CD8-positive, alpha-beta memory T cell (primary cell): ENCODE measurements at places on chromosomes 2 and 18.

DNA sequence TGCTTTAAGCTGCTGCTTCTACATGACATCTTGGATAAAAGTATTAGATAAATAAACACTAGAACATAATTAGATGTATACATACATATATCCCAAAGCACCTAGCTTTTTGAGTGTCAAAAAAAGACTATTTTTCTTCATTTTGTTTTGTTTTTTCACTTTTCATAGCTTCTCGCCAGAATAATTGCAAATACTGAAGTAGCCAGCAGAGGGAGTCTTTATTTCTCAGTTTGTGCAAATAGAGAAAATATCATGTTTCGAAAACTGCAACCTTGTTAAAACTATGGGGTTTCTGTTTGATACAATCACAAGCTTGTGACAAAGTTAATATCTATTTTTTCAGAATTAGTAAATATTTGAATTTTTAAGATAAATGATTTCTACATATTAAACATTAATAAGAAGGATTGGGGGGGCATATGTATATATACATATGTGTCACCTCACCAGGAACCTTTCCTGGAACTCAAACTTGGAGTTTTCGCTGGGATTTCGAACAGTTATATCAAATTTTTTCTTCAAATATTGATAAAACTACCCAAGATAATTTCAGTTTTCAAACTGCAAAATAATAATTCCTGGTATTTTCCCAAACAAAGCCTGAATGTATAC, 61.0 kb downstream of the GRB14 start:
- DNase-seq, result no peak

DNA sequence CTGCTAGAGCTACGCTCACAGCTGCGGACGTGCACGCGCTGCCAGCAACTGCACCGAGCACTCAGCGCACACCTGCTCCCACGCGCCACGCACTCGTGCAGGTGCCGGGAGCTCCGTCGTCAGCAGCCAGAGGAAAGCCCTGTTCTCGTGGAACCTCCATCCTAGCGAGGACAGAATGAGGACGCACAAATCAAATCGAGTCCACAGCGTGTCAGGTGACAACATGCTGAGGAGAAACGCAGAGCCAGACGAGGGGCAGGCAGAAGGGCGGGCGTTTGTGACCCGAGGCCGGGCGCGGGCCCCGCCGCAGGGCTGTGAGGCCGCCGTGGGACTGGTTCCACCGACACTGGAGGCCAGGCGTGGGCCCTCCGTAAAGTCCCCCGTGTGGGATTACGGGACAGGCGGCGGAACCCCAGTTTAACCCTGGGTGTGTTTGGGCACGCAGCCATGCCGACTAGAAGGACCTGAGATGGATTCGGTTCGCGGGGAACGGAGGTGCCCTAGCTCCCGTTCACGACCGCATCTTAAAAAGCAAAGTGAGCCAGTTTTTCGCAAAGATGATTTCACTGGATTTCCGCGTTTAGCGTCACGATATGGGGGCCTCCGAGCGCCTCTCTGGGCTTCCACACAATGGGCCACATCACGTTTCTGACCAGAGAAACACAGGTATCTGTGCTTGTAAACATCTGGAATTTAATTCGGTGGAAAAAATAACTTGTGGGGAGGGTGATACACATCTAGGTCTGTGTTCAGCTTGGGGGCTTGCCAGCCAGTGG, 26.9 kb upstream of the ALKAL2 start:
- no peak for DNase-seq

DNA sequence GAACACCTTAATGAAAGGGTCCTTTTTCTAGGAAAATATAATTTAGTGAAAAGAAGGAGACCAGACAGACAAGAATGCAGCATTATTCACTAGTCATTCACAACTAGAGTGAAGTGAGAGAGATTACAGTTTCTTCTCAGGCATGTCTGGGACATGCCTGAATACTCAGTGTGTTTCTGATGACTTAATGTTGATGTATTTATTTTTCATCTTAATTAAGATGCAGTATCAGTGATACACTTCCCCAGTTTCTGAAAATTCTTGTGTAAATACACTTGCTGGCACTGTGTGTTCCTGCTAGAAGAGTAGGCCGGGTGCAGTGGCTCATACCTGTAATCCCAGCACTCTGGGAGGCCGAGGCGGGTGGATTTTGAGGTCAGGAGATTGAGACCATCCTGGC, 143.6 kb downstream of the MYO3B start:
- no peak for DNase-seq

DNA sequence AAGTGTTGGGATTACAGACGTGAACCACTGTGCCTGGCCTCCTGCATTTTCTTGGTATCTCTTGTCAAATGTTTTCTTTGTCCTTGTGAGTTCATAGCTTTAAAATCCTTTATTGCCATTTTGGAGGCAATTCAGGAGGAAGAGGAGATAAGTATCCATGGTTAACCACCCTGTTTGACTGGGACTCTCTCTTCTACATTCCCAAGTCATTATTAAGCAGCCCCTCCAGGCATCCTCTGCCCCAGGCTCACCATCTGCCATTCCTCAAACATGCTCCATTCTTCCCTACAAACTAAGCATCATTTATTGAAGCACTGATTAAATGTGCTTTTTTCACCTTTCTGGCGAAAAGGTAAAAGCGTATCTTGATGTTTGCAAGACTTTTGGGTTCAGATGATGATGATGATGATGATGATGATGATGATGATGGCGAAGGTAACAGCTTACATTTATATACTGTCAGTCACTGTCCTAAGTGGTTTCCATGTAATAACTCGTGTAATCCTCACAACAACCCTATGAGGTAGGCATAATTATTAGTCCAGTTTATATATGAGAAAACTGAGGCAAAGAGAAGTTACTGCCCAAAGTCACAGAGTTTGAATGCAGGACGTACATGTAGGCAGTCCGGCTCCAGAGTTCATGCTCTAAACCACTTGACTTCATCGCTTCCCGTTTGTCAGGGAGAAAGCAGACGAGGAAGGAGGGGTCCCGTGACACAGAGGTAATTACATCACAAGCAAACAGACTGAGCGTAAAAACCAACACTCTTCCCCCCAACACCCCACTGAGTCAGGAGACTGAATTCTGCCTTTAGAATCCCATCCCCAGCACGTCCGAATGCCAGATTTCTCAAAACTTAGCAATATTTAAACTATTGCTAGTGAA, 69.7 kb upstream of the ACKR3 start:
- DNase-seq, result no peak
